CD4-positive, alpha-beta T cell treated with Interleukin-15 for 1 hour (primary cell): ENCODE measurements at places on chromosomes 13 and 19.

GRCh38 chr19:44820648-44821609 is 12.0 kb downstream of the BCAM start:
- no peak for DNase-seq

DNA sequence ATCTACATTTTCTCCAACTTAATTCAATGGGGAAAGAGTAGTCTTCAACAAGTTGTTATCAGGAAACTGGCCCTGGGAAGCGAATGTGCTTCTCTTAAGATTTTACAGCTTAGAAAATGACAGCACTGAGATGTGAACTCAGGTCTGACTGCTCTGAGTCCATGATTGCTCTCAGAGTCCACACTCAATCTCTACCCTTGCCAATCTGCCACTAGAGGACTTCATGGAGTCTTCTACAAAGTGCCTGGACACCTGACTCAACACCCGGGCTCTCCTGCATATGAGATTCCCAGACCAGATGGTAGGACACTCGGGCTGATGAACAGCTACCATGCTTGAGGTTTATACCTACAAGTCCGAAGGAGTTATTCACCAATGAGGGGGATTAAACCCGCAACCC is 74.8 kb downstream of the ABCC4 start:
- DNase-seq: no peak

DNA sequence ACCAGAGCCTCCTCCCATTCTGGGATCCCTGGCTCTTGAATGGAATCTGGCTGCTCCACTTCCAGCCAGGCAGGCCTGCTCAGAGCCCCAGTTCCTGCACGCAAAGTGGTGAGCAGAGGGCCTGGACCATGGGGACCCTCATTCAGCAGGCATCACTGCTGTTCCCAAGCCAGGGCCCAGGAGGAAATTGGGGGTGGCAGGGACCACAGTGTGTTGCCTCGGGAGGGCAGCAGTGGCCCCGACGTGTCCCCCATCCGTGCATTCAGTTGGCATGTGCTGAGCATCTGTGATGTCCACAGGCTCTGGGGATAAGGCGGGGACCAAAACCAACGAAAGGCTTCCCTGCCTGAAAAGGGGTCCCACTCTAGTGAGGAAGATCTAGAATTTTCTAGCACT is 11.2 kb downstream of the CCDC97 start:
- DNase-seq: no peak

GRCh38 chr19:37725181-37725580 is 5.6 kb upstream of the ZNF607 start:
- no peak for DNase-seq
